NCI-H1105 treated with DMSO at 0.1 percent for 48 hours (cell line): ENCODE measurements at places on chromosomes 1 and 21.

DNA sequence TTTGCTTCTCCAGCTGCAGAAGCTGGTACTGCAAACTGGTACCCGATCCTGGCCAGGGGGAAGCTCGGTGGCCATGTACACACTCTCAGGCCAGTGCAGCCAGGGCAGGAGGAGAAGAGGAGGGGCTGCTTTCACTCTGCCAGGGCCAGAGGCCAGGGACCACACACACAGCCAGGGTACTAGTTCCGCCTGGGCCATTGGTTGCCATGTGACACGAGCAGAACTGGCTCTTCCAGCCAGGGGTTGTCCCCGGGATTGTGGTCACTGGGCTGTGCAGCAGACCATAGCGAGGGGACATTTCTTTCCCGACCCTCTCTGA, 3.7 kb upstream of the SHISAL2A start:
- no peak for DNase-seq

DNA sequence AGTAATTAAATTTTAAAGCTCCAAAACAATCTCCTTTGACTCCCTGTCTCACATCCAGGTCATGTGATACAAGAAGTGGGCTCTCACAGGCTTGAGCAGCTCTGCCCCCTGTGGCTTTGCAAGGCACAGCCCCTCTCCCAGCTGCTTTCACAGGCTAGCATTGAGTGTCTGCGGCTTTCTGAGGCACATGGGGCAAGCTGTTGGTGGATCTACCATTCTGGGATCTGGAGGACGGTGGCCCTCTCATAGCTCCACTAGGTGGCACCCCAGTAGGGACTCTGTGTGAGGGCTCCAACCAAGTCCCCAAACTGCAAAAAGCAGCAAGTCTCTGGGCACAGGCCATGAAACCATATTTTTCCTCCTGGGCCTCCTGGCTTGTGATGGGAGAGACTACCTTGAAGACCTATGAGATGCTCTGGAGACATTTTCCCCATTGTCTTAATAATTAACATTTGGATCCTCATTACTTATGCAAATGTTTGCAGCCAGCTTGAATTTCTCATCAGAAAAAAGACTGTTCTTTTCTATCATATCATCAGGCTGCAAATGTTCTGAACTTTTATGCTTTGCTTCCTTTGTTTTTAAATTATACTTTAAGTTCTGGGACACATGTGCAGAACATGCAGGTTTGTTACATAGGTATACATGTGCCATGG, 554.1 kb upstream of the OLFM3 start:
- no peak for DNase-seq

GRCh38 chr1:230067871-230068620, 1.0 kb downstream of the GALNT2 start:
- no peak for DNase-seq

DNA sequence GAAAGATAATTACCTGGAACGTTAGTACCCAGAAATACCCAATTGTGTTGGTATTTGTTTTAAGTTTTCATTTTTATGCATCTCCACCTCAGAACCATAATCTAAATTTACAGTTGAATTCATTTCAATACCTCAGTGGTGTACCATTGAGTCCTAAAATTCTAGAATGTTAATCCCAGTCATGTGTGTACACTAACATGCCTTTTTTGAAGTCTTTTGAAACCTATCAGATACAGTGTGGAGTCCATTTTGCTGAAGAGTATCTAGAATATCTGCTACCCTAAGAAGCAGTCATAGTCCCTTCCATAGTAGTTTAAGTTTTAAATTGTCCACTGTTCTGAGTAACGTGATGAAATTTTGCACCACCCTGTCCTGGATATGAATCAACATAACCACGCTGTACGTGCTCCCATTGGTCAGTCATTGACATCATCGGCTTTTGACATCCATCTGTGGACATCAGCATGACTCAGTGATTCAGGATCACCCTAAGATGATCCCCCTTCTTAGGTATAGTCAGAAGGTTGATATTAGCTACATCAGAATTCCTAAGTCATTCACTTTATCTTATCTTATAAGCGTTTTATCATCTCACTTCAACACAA, 7.5 kb upstream of the ASH1L start:
- DNase-seq: no peak

GRCh38 chr1:65844296-65844695, 51.6 kb downstream of the PDE4B start:
- DNase-seq: no peak

DNA sequence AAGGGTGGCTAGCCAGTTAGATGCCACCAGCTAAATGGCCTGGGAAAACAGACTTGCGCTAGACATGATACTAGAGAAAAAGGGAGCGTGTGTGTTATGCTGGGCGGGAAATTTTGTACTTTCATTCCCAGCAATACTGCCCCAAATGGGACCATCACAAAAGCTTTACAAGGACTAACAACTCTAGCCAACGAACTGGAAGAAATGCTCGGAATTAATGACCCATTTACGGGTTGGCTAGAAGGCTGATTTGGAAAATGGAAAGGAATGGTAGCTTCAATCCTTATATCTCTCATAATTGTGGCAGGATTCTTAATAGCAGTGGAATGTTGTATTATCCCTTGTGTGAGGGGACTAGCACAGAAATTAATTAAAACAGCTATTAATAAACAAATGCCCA, 27.9 kb upstream of the ZNF496 start:
- no peak for DNase-seq

DNA sequence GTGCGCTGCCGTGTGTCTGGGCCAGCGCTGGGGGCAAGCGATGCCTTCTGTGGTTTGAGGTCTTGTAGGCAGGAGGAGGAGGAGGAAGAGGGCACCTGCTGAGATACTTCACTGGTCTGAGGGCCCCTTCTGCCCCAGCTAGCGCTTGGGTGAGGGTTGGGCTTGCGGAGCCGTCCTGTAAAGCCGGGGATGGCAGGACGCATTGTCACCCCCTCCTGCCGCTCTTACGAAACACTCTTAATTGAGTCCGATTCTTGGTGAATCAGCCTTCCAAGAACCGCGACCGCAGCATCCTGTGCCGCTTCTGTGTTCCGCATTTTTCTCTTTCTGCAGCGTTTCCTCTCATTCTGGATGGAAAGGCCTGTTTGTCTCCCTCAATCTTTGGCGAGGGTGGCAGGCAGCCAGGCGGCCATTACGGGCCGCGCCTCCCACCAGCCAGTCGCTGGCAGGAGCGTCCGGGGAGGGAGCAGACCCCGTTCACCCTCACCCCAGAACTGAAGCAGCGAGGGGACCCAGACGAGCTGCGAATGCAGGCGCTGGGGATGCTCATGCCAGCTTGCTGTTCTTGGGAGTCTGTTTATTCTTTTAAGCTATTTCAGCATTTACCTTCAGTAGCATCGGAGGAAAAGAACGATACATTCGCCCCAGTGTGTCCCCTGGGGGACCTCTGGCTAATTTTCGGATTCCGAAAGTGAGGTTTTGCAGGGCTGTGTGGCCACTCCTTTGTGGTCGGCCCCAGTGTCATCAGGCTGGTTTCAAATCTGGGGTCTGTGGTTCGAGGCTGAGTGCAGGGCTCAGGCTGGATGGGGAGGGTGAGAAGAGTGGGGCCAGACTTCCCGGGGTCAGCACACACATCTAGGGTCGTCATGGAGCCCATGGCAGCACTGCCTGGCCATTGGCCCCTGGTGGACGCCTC, 62.7 kb downstream of the SKI start:
- no peak for DNase-seq

- DNase-seq: no peak
Observed at GRCh38 chr21:41289431-41289830, 27.2 kb upstream of the FAM3B start.

DNA sequence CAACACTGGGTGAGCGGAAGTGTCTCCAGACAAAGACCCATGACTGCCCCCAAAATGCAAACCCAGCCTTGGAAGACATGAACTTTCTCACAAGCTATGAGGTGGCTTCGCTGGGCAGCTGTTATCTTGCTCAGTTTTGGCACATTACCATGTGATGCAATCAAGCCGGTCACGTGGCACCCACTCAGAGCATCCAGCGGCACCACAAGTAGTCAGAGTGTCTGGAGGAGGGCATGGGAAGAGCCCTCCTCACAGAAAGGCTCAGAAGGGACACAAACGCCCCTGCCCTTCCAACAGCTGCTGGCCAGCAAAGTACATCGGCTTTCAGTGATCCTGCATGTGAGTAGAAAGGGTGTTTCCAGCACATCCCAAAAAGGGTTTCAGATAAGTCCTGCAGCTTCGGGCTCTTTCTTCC, 145.5 kb upstream of the IRF2BP2 start:
- peak; percentile 37 for DNase-seq

DNA sequence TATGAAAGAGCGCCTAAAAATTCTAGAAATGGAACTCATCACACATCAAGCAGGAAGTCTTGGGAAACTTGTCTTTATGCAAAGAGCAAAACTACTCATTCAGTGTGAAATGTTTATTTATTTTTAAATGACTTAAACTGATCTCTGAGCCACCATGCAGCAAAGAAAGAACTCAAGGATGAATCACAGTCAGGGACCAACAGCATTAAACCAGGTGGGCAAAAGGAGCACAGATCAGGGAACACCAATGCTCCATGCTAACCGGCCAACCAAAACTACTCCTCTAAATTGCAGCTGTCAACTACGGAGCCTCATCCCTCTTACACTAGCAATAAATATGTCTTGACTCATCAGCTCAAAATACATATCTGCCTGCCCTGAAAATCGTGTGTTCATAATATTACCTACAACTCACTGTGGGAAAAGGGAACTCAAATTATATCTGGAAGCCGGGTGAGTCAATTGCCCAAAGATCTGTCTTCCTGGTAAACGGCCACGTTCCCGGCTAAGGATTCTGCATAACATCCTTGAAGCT, 129.2 kb downstream of the PTPN14 start:
- DNase-seq: no peak

- no peak for DNase-seq
Observed at GRCh38 chr1:76868154-76868882, 1.0 kb downstream of the ST6GALNAC5 start.

GRCh38 chr1:230280054-230280795, 145.9 kb downstream of the PGBD5 start:
- no peak for DNase-seq

DNA sequence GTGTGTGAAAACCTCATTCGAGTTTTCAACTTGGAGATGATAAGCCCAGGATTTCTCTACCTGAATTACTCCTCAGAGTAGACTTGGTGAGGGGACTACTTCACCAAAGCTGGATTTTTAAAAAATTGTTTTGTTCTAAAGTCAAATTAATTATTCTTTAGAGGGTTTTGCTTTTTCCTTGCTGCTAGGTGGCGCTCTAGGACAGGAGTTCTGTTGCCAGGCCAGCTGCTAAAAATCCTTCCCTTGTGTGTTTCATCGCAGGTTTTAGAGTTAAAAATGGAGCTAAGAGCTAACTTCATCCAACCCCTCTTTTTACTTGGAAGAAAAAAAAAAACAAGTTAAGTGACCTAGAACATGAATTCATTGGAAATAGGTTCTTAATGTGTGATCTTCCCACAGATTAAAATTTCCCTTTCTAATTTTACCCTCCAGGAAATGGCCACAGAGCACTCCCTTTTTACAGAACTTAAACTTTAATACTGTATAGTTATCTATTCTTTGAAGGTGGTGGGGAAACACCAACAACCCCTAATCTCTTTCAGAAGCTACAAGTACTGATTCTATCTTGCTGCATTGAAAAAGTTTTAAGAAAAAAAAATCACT, 36.7 kb upstream of the FAM163A start:
- DNase-seq: peak; percentile 70

DNA sequence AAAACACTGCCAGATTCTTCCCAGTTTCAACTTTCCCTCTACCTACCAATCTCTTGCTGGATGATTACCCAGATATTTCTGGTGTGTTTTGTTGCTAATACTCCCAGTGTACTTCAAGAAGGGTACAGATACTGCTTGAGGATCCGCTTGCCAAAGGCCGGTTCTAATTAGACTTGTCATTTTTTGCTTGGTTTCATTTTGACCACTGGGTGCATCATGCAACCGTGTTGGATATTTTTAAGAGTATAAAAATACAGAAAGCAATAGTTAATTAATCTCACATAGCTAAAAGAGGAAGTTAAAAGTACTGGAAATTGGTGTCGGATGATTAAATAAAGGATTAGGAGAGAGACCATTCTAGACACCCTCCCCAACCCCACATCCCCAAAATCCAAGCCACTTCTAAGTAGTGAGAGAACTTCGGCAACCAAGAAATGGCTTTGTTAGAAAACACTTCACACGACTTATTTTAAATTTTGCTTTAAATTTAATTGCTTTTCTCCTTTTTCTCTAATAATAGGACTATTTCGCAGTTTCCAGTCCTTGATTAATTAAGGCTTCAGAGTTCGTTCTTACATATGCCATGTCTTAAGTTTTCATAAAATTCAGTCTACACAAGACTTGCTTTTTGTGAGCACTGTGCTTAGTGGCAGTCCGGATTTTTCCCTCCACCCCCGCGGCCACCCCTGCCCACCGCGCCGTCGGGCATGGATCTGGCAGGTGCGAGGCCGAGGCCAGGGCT, 2.5 kb upstream of the CDKN2C start:
- peak; percentile 60 for DNase-seq

- no peak for DNase-seq
Observed at GRCh38 chr1:25443030-25443699, 12.5 kb downstream of the MACO1 start.

GRCh38 chr1:116558140-116558549, 12.7 kb downstream of the CD58 start:
- no peak for DNase-seq

DNA sequence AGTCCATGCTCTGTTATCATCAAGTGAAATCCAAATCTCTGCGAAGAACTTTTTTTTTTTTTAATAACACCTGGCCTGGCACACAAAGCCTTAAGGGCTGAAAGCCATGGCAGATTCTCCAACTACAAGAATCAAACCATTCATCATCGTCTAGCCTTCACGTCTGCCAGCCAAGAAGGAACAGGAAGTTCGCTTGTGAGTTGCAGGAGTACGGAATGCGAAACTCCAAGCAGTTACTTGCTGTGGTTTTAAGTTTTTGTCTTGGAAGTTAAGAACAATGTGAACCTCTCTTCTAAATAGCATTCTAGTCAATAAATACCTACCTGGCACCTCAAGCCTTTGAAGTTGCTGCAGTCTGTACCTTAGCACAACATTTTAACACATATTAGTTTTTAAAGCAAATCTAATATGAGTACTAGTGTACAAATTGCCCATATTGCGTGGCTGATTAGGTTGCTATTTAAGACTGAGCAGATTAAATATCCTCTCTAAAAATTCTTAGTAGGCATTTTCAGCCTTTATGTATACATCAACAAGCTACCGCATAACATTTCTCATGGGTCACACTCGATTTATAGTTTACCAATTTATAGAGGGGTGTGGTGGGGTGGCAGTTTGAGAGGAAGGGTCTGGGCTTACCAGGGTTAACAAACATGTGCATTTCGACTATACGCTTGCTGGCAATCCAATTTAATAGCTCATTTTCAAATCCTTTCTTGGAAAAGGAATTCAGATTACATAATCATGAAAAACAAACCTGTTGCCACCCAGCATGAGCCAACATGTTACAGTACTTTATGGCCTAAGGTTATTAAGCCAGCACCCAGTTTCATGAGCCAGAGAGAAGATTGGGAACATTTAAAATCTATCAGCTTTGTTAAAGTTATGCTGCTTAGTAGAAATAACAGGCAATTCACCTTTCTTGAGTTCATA, 22.2 kb upstream of the PTPN14 start:
- DNase-seq: no peak
